ENCODE measurements at places on chromosomes 6 and 20.

GRCh38 chr6:26359765-26360164, 5.2 kb upstream of the BTN3A2 start:
- DNase-seq, result no peak

GRCh38 chr20:21167261-21167660, 41.4 kb downstream of the KIZ start:
- no peak for DNase-seq

- no peak for DNase-seq
Measured at GRCh38 chr6:108779536-108780275, 68.5 kb upstream of the ARMC2 start.

- no peak for DNase-seq
Measured at GRCh38 chr6:138088326-138088762, 18.9 kb downstream of the PERP start.

GRCh38 chr6:6460416-6460815, 128.1 kb upstream of the LY86 start:
- no peak for DNase-seq

DNA sequence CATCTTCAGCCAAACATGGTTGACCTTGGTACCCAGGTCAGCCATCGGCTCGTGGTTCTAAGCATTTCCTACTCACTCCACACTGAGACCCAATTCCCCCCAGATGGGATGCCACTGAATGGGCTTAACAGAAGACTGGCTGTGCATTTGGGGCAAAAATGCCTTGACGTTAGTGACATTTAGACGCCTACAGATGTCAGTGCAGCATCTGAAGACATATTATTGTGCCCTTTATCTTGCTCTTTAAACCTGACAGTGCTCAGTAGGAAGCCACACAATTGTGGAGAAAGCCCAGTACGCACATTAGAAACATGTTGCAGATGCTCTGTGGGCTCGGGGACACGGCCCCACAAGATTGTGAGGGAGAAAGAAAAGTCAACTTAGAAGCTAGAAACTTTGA, 414.7 kb downstream of the PTPRT start:
- no peak for DNase-seq

DNA sequence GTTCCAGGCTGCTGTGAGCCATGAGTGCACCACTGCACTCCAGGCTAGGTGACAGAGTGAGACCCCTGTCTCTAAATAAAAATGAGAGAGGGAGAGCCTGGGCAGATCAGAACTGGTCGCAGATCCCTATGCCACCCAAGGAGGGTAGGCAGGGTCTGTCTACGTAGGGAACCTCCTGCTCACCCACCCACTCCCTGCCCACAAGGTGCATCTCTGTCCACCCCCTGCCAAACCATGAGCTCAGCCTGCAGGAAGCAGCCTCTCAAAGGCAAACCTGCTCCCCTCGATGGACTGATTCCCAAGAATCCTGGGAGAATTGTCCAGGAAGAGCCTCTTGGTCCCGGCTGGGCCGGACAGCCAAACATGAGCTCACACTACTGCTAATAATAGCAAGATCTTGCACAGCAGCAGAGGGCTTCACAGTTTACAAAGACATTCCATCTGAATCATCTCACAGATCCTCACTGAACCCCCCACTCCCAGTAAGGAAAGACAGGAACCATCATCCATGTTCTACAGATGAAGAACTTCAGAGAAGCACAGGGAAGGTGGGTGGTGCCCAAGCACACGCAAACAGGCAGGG, 27.8 kb upstream of the TLDC2 start:
- no peak for DNase-seq

GRCh38 chr20:50516180-50516934, 6.2 kb downstream of the PTPN1 start:
- DNase-seq, result no peak

- no peak for DNase-seq
Measured at GRCh38 chr6:43383021-43383667, 13.7 kb upstream of the ZNF318 start.

DNA sequence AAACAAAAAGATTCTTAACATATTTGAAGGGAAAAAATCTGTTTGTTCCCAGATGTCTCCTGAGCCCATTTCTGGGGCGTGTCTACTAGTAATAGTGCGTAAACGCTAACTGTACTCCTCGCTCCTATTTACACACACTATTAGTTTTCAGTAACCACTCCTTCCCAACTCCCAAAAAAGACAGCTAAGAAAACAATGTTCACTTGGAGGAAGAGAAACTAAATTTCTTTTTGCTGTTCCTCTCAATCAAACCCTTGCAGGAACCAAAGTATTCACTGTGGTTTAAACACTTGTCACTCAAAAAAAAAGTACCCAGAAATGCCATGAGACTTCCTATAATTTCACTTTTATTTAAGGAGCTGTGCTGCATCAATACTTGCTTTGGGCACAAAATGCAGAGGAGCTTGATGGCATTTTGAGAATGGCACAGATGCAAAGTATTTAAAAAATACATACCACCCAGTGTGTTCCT, 118.2 kb downstream of the BACH2 start:
- DNase-seq, result no peak

DNA sequence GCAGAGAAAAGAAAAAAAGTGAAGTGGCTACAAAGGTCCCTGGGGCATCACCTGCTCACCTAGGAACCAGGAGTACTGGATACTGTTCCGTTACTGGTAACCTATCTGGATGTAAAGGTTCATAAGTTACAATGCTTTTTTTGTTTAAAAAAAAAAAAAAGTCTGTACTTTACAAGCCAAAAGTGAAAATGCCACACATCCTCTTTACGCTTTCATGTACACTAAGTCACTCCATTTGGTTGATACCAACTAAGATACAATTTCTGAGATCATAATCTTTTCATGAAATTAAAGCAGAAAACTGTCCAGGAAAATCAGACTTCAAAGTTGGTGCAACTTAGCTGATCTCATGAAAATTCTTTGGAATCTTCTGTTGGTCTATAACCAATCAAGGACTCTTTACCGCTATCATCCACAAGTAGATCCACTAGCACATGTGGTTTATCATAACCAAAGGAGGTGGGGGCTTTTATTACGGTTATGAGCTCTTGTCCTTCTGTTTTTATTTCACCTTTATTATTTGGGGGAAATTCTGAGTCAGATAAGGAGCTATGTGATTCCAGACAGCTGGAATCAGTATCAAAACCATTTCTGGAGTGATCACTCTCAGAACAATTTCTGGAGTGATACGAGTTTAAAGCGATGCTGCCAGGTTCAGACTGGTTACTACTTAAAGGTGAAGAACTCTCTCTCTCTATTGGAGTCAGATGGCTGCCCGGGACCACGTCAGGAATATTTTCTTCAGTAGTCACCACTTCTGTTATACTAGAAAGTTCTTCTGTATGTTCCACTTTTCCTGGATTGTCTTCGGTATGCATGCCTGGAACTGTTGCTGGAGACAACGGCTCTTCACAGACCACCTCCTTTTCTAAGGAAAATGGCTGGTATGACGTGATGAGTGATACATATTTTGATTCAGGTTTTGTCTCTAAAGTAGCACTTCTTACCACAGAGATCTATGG, 21.2 kb downstream of the IFNGR1 start:
- DNase-seq, result no peak

GRCh38 chr6:15630202-15630601, 32.6 kb downstream of the DTNBP1 start:
- DNase-seq, result no peak

DNA sequence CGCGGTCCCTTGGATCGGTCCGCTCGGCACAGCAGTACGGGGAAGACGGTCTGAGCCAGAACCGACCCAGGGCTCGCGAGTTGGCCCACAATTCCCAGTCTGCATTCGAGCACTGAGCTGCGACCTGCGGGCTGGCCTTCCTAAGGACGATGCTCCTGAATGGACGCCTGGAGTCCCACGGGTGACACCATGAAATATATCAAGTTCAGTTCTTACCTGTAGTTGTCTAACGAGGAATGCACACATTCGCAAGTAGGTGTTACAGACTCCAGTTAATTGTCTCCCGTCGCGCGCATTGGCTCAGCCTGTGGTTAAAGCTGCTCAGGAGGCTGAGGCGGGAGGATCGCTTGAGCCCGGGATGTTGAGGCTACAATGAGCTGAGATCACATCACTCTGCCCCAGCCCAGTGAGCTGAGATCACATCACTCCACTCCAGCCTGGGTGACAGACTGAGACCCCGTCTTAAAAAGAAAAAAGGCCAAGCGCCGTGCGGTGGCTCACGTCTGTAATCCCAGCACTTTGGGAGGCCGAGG, 802 bp downstream of the PEX7 start:
- DNase-seq, result no peak

GRCh38 chr6:119447921-119448320, 98.4 kb upstream of the MAN1A1 start:
- no peak for DNase-seq

GRCh38 chr6:54695815-54696214, 150.8 kb upstream of the FAM83B start:
- DNase-seq, result no peak

- no peak for DNase-seq
Measured at GRCh38 chr6:21335591-21335990, 258.0 kb upstream of the SOX4 start.

DNA sequence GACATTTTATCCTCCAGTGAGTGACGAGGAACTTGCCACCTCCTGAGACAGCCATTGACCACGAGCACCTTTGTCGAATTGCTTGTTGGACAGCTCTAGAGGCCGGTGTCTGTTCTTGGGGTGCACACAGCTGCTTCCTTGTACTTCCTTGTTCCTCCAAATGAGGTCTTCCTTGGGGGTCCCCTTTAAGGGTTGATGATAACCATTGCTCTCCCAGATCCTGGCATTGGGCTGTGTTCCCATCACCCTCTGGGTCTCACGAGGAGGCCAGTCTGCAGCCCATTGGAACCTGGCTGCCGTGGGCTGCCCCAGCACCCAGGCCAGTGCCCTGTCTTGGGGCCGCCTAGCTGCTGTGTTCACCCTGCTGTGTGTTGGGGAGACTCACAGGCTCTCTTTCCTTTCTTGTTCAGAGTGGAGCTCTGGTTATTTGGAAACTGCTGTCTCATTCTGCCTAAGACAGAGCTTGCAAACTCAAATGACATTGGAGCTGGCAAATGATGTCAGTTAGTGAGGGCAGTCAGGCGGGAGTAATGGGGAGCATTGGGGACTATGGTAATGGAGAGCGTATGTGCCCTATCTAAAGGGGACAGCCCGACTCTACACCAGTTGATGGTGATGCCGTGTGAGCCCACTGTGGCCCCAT, 25.7 kb downstream of the PPP1R16B start:
- DNase-seq, result no peak

DNA sequence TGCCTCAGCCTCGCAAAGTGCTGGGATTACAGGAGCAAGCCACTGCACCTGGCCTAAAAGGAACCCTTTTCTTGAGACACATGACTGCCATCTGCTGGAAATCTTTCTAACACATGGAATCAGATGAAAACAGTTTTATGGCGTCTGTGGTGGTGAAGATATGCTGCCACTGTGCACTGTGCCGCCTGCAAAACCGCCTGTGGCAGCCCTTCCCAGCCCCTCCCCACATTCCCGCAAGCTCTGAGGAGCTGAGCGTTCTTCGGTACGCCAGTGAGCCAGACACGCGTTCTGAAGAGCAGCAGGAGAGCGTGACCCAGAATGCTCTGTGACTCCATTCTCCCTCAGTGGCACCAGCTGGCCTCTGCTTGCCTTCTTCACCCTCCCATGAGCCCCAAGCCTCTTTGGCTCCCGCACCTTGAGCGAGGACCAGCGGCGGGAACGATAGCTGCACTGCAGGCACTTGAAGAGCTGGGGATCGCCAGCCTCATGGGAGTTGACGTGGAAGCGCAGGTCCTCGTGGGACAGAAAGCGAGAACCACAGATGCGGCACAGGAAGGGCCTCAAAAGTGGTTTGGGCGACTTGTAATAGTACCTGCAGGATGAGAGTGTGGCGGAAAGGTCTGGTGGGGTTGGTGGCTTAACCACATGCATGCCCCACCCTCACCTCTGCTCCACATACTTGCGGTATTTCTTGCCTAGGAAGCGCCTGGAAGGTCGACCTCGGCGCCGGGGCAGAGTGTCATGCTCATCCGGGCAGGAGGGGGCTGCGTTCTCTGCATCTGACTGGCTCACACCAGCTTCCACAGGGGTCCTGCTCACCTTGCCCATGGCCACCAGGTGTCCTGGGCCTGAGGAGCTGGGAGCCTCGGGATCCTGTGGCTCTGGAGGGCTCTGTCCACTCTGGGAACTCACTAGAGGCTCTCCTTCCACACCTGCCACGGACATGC, 8.7 kb downstream of the ZNF335 start:
- no peak for DNase-seq
